EH (cell line): ENCODE measurements at places on chromosomes 5 and 9.

DNA sequence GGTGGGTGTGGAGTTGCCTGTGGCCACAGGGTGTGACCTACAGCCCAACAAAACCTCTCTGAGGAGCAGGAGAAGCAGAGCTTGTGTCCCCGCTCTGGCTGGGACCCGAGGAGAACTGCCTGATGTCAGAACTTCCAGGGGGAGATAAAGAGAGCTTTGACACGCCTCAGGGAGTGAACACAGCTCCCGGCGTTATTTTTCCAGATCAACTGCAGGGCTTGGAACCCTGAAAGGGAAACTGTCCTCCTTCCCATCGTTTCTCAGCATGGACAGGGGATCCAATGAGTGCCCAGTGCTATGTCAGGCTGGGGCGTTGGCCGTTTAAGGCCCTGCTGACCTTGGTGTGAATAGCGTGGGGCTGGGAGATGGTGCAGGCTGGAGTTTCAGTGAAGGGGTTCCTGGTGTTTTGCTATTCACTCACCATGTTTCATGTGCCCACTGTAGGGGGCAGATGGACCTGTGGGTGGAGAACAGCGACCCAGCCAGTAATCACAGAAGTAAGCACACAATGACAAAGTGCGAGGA, 22.0 kb downstream of the GADD45G start:
- no peak for DNase-seq

DNA sequence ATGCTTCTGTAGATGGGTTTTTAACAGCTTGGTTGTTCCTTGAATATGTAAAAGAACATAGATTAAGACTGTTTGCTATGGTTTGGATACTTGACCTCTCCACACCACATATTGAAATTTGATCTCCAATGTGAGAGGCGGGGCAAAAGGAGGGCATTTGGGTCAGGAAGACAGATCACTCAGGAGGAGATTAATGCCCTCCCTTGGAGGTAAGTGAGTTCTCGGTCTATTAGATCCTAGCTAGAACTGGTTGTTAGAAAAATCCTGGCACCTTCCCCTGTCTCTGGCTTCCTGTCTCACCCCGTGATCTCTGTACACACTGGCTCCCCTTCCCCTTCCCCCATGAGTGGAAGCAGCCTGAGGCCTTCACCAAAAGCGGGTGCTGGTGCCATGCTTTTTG, 281.1 kb upstream of the ANKRD55 start:
- DNase-seq: no peak

- DNase-seq: no peak
Measured at GRCh38 chr5:75716715-75717081, 539 bp downstream of the POC5 start.

DNA sequence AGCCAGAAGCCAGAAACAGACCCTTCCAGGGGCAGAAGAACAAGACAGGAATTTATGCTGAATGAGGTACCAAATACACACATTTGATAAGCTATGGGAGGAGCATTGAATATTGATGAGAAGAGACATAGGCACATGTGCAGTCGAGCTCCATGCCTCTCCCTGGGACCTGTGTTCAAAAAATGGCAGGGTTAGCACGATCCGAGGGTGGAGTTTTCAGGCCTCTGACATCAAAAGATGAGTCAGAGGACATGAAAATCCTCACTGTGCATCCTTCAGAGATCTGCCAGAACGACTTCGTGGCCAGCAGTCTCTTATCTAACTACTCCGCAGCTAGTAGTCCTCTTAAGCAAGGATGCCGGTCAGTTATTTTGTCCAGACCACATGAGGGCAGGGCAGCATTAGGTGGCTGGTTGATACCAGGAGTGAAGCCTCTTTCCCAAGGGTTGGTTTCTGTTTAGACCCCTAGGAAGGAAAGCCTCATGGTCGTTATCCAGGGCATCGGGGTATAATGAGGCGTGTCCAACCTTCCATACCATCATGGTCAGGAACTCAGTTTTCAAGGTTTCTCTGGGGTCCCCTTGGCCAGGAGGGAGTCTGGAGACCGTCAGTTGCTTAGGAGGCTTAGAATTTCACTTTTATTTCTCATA, 11.6 kb upstream of the CMBL start:
- DNase-seq: peak; percentile 30

- DNase-seq: peak; percentile 61
Measured at GRCh38 chr5:144794922-144795321, 624.2 kb downstream of the KCTD16 start.

DNA sequence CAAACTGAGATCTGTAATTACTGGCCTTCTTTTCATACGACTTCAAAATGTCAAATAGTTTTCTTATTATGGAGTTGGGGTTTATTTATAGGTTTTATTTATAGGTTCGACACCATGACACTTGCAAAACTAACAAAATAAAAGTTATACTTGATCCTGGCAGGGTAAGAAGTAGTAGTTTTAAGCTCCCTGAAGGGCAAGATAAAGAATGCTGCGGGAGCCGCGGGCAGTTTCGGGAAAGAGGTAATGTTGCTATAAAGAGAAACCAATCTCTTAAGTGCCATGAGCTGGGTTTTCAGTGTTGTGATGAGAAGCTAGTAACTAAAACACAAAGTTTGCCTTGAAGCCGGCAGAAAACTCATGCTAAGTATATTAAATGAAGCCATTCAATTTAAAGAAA, 24.8 kb downstream of the PTPN3 start:
- no peak for DNase-seq

DNA sequence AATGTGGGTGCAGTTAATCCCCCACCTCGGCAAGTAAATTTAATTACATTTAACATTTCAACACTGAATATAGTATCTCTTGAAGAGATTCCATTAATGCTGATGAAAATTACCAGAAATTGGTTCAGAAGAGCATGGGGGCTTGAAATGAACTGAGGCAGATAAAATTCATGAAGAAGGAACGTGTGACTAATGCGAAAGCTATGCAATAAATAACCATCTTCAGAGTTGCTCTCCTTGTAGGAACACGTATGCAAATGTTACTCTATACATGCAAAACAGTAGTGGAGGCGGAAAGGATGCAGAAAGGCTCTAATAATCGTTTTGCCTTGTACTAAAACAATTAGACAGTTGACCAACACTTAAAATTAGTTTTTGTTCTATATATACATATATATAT, 320.2 kb downstream of the CTNND2 start:
- DNase-seq: no peak

DNA sequence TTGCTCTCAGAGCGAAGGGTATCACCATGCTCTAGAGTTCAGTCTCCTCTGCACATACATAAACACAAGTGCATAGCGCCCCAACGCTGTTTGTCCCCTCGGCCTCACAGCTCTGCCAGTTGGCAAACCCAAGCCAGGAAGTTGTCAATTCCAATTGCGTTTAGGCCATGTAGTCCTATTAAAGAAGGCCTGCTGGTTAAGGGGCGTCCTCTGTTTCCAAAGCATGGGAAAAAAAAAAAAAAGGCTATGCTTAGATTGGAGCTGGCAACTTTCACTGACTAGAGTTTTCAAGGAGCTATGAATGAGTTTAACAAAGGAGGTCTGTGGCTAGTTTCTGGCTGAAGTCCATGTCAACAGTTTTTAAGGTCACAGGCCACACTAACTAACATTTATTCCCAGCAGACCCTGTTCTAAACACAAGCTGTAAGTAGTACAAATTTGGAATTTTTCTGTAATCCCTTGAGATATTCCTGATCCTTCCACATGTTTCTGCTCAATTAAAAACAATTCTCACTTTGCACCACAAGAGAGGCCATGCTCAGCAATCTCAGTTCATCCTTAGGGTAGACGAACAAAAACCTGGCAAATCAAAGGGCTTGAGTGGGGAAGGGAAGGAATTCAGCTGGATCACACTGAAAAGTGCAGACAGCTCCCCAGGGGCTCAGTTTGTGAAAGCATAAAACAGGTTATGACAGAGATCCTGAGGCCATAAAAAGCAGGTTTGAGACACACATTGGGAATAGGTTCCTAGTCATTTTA, 187.7 kb downstream of the DENND1A start:
- DNase-seq: peak; percentile 34

- DNase-seq: no peak
Measured at GRCh38 chr5:1842004-1842819, 40.5 kb downstream of the IRX4 start.

DNA sequence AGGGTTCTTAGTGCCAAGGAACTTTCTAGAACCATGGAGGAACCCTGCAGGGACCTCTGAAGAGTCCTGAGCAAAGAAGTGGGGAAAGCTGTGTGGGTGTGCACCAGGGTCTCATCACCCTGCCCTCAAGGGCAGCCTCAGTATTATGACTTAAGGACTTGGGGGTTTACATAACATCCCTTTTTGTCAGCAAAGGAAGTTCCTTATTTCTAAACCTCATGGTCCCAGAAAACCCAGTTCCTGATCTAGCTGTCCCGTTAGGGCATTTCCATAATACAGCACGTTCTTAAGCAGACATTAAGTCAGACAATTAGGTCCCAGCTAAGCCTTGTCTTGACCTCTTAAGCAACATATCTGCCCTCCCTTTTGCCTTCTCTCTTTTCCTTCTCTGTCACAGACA, 57.3 kb downstream of the DAPK1 start:
- DNase-seq: no peak

- DNase-seq: peak; percentile 59
Measured at GRCh38 chr9:94973451-94973941, 247.0 kb downstream of the AOPEP start.

- DNase-seq: peak; percentile 63
Measured at GRCh38 chr9:126965541-126966428, 51.2 kb downstream of the RALGPS1 start.

DNA sequence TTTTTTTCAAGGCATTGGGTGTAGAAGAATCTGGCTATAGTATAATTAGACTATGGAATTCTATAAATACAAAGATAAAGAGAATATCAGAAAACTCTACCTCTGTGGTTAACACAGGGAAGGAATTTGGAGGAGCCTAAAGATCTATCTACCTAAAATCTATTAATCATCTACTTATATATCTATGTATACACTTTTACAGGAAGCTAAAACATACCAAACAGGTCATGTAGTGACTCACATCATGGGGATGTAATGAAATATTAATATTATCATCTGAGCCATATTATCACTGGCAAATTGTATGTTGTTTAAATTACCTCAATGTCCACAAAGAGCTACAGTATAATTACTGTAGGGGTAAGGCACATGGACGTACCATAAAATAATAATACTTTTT, 1748.2 kb downstream of the EFNA5 start:
- no peak for DNase-seq

GRCh38 chr5:1003296-1003937, 5.2 kb upstream of the NKD2 start:
- DNase-seq: no peak

- peak; percentile 26 for DNase-seq
Measured at GRCh38 chr9:17280350-17281012, 145.6 kb downstream of the CNTLN start.

DNA sequence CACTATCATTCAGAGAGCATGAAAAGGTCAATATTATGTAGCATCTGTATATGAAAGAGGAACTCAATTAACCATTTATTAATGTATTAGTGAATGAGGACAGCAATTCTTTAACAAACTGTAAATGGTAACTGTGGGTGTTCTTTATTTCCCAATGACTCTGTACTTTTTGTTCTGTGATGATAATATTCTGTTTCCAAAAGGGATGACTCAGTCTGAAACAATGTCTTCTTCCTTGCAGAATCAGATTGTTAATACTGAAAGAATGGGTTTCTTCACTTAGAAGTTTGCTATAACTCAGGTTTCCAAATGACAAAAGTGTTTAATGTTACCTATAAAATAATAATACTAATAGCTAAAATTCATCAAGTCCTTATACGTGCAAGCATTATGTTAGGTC, 1518.7 kb upstream of the WWC1 start:
- no peak for DNase-seq

DNA sequence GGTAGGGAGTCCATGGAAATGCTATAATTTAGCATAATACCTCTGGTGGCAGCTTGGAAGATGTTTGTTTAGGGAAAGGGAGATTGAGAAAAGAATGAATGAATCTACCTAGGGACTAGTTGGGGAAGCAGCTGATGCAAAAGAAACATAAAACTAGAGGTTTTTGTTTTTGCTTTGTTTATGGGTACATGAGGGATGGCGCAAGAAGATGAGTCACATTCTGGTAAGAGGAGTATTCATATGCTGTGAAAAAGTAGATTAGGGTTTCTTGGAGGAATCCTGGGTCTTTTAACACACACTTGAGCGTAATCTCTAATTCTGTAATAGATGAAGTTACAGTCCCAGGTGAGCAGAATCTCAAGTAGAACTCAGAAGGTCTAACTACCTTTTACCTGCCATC, 17.1 kb downstream of the C9orf43 start:
- DNase-seq: peak; percentile 44

DNA sequence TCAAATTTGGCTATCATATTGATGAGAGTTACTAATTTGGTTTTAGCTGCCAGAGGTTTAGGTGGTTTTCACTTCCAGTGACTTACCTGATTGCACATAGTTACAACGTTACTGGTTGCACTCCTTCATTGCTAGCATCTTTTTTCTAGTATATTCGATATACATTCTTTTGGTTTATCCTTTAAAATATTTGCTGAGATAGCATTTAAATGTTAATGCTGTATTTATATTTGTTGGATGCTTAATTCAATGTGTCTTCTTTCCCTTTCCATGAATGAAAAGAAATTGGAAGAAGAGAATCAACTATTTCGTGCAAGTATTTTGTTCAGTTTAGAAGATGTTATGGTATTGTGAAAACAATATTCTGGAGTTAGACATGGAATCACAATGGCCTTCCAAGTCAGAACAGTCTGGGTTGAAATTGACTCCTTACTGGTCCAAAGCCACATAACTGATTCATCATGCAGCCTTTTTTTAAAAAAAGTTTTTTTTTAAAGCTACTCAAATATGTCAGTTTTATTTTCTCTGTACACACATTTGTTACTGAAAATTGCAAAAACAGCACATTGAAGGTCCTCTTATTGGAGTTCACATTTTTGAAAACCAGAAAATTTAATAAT, 2.2 kb downstream of the SPIN1 start:
- DNase-seq: peak; percentile 51

DNA sequence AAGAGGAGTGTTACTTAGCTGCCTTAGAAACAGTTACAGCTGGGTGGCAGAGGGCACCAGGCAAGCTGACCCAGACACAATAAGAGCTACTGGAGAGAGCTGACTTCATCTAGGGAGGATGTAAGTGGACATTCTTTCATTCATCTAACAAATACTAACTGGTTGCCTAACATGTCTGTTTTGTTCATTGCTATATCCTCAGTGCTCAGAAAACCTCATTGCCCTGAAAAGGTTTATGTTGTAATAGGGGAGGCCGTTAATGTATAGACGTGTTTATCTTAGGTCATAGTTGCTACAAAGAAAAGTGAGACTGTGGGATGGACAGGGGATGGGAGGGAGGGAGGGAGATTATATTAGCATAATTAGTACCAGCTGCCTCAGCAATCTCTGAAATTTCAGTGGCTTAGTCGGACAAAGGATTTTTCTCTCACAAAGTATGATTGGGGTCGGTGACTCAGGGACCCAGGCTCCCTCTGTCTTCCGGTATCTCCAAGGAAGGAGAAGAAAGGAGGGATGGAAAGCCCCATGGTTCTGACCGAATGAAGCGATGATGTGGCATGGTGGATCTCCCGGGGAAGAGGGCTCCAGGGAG, 2.6 kb upstream of the SNX18 start:
- peak; percentile 93 for DNase-seq

GRCh38 chr5:111345731-111346130, 121.5 kb downstream of the CAMK4 start:
- DNase-seq: no peak
